T follicular helper cell (primary cell): ENCODE measurements at places on chromosomes 12 and 14.

- DNase-seq: no peak
Observed at GRCh38 chr12:57315681-57316080, 64.7 kb upstream of the STAC3 start.

GRCh38 chr14:98871796-98872195 lies 400.2 kb downstream of the BCL11B start:
- no peak for DNase-seq

DNA sequence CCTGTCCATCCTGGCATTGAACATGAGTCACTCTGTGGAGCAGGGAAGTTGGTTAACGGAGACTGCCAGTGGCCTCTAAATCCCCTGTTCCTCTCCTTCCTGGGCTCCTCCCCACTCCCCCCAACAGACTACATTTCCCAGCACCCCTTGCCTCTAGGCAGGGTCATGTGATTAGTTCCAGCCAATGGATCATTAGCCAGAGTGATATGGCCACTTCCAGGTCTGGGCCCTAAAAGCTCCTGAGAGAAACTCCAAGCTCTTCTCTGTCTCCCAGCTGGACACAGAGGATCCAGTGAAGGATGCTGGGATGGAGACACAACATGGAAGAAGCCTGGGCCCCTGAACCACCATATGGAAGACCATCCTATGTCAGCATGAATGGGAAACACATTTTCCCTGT lies 54.4 kb upstream of the RFLNA start:
- no peak for DNase-seq

DNA sequence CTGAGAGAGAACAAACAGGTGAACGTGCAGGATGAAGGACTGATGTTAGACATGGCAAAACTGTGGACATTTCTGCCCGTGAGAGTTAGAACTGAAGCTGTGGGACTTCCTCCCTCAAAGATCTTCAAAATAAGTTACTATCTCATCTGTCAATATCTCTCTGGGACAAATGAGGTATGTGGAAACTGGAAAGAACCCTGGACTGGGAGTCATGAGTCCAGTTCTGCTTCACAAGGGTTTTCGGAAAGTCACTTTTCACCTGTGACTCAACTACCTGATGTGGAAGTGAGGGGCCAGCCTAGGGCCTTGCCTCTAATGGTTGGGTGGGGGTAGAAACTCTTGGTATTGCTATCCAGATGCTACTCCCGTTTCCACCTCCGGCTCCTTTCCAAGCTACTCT lies 47.3 kb downstream of the RAB35 start:
- no peak for DNase-seq

DNA sequence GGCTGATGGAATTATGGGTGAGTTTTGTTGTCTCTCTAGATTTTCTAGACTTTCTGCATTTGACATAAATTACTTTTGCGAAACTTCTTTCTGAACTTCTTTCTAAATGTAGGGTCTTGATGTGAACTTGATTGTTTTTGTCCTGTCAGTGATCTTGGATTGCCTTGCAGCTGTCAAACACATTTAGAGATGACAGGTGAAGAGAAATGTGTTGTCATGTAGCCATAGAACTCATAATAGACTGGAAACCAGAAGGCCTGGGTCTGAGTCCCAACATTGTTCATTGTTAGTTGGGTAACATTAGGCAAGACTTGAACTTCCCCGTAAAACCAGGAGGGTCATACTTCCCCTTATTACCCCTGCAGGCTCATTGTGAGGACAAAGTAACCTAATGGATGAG lies 109.0 kb downstream of the LRIG3 start:
- no peak for DNase-seq

DNA sequence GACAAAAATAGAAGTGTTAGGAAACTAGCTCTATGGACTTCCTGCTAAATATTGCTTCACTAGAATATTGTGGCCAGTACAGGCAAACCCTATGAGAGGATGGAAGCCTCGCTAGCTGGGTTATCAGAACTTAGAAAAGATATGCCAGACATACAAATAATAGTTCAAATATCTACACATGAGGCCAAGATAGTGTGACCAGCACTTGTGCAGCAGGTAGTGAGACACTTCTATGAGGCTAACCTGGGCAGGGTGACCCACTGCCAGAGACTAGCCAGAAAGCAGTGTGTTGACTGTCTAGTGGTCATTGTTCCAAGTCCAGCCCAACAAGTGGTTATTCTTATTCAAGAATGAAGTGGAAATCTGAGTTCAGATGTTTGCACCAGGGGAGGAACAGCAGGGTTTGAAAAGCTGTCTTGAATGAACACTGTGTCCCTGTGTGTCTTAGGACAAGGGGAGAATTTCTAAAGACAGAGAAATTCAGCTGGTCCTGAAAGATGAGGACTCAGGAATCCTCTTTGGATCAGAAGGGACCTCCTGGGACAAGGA lies 16.3 kb downstream of the TSPAN8 start:
- no peak for DNase-seq

DNA sequence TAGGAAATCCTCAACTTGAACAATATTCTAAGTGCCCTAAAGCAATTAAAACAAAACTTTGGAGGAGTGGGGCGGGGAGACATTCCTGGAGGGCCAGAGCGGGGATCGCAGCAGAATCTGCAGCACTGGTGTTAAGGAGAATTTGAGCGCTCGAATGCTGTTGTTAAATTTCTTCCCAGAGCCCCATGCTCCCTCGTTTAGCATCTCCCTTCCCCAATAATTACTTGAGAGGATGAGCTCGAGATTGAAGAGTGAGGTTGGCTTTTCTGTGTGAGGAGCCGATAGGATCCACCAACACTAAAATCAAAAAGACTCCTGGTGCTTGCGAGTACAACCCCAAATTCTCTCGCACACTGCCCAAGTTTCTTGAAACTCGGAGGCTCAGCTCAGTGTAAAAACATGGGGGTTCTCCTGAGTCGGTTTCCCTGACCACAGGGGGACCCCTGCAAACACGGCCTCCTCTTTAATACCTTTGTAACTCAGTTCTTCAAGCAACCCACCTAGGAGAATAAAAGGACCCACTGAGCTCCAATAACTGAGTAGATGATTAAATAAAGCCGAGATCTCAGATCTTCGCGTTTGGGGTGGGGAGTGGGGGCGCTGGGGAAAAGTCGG lies 10.2 kb upstream of the FOXG1 start:
- no peak for DNase-seq

DNA sequence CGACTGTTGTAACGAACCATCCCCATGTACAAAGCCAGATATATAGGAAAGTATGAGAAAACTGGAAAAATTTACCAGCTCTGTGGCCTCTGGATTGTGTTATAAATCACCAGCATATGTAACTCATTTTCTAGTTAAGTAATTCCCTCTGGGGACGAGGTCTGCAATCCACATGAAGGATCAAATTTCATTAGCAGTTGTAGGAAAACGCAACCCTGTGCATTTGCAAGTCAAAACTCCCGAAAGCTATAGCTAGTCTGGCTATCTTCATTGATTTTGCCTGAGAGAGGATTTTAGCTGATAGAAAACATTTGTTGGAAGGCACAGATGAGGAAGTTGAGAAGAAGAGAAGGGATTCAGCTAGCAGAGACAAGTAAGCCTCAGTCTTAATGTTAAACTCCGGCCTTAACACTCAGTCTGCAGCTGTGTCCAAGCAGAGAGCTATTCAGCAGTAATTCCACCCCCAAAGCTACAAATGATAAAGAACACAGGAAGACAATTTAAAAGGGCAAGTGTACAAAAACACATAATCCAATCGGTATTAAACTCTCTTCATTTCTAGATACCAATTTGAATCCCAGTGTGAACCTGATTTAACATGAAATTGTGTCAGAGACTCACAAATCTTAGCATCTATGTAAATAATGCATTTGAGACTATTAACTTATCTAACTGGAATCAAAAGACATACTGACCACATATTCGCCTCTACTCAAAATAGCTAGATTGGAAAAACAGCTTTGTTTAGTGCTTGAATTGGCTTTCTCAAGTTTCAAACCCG lies 54.2 kb upstream of the CERS5 start:
- DNase-seq: no peak

- no peak for DNase-seq
Observed at GRCh38 chr14:57051633-57052032, 217.1 kb downstream of the EXOC5 start.

GRCh38 chr12:112283546-112283945 lies 98.7 kb downstream of the HECTD4 start:
- DNase-seq: no peak

DNA sequence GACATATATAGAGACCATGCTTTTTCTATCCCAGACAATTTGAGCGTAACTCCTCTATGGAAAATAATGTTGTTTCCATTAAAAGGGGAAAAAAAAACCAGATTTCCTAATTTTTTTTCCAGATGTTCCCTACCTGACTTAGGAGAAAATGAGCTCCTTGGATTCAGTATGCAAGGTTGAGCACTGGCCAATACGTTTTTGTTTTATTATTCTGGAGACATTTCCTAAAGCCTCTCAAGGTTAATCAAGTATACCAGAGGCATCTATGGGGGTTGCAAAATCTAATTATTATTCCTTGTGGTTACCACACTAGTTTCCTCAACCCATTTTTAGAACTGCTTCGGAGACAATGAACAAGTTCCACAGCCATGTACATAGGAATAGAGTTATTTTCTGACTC lies 291.3 kb downstream of the SLC16A7 start:
- DNase-seq: no peak

- DNase-seq: no peak
Observed at GRCh38 chr12:123089631-123090353, 61.1 kb downstream of the PITPNM2 start.

- no peak for DNase-seq
Observed at GRCh38 chr12:83245156-83245555, 558.5 kb downstream of the TMTC2 start.

DNA sequence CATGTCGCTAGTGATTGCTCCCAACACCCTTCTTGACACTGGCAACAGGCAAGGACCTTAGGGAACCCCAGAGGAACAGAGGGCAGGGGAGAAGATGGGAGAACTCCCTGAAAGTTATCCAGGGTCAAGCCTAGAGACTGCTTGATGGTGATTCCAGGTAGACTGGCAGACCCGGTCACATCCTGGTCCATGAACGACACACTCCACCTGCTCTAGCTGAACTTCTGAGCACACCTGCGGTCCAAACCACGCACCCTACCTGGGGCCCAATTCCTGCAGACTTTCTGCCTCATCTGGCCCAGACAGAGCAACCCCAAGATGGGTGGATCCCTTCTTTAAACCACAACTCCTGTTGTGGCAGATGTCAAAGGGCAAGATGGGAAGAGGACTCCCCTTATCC lies 34.2 kb downstream of the NCKAP5L start:
- DNase-seq: no peak

- no peak for DNase-seq
Observed at GRCh38 chr12:79534029-79534867, 156.5 kb downstream of the PAWR start.

- DNase-seq: no peak
Observed at GRCh38 chr14:63387711-63388110, 69.0 kb upstream of the GPHB5 start.

GRCh38 chr12:87848248-87848868 lies 180.8 kb downstream of the C12orf50 start:
- DNase-seq: no peak

GRCh38 chr12:128033473-128033872 lies 233.5 kb upstream of the TMEM132C start:
- no peak for DNase-seq

DNA sequence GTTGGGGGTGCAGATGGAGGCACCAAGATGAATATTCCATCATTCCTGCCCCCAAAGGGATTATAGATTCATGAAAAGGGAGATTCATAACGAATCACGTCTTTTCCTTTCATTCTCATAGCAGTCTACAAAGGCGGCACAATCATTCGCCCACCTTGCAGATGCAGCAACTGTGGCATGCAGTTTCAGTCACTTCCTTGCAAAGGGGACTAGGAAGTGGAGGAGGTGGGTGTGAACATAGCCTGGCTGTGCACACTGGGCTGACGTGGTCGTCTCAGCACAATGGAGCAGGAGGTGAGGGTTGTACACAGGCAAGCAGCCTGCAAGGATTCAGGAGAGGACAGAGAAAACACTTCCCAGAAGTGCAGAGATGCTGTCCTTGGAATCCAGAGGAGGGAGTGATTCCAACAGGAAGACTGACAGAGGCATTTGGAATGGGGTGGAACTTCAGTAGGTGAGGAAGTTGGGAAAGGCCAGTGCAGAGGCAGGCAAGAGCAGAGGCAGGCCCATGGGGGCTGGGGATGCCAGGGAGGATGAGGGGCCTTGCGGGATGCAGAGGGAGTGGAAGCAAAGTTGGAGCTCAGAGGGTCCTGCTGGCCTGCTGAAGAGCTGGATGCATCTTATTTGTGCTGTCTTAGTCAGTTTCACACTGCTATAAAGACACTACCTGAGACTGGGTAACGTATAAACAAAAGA lies 21.9 kb upstream of the PPP2R5C start:
- no peak for DNase-seq

DNA sequence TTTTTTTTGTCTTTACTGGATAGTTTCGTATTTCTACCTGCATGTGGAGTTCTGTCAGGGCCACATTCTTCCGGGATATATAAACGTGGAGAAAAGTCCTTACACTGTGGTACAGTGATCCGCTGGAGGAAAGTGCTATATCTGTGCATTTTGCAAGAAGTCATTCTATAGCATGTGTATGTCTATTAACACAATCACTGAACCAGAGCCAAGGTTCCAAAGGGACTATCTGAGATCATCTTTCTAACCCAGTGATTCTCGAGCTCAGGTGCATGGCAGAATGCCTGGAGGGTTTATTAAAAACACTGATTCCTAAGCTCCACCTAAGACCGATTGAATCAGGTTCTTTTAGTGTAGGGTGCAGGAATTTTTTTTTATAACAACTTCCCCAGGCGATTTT lies 354.0 kb downstream of the NRXN3 start:
- DNase-seq: no peak

DNA sequence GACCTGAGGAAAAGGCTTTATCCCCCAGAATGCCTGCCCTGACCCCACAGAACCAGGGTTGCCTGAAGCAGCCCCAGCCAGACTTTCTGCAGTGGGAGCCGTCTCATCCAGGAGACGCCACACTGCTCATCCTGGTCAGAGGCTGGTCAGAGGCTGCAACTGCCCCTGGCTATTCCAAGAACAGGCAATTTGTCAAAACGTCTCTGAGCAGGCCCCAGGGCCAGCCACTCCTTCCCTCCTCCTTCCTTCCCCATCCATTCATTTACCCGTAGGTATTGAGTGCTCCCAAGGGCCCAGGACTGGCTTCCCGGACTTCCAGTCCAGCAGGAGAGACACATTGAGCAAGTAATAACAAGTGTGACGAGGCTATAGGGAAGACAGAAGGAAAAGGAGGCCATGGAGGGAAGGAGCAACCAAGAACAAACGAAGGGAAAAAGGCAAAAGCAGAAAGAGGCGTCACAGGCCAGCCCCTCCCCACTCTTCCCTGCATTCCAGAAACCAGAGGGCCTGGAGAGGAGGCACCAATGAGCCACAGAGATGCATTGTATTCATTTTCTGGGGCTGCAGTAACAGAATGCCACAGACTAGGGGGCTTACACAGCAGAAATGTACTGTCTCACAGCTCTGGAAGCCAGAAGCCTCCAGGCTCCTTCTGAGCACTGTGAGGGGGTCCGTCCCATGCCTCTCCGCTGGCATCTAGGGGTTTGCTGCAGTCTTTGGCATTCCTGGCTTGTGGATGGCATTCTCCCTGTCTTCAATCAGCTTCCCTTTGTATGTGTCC lies 21.0 kb upstream of the CD9 start:
- DNase-seq: no peak
